Stimulated activated effector memory CD8-positive, alpha-beta T cell treated with anti-CD3 and anti-CD28 coated beads, Interleukin-12 subunit alpha, Interleukin-12 subunit beta, amount 100 ng/mL, for 72 hours (primary cell): ENCODE measurements at places on chromosomes 1 and 21.

DNA sequence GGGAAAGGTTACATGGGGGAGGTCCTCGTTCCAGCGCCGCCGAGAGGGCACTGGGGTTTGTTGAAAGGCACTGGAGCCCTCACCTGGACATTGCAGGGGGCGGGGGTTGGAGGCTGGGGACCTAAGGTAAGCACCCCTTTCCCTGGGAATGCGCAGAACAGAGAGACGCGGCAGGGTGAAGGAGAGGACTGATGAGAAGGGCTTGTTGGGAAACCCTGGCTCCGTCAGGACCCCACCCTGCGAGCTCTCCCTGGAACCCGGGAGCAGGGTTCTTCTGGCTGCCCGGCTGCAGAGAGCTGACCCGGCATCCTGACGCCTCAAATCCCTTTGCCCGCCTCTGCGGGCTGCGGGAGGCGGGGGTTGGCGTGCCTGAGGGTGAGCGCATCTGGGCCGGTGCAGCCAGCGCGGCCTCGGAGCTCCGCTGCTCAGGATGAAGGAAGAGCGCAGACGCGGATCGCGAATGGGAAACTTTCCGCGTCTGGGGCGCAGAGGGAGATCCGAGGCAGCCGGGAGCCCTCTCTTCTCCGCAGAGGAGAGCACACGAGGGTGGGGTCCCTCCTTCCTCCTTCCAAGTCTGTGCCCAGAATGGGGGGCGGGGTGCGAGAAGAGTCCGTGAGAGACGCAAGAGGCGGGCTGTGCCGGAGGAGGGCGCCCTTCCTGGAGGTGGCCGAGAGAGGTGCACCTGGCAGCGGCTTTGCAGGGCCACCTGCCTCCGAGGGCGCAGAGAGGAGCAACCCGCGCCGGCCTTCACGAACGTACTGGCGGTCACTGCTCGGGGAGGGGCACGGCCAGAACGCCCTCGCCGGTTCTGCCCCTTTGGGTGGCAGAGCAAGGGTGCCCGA lies 2.4 kb downstream of the IGSF21 start:
- DNase-seq: no peak

DNA sequence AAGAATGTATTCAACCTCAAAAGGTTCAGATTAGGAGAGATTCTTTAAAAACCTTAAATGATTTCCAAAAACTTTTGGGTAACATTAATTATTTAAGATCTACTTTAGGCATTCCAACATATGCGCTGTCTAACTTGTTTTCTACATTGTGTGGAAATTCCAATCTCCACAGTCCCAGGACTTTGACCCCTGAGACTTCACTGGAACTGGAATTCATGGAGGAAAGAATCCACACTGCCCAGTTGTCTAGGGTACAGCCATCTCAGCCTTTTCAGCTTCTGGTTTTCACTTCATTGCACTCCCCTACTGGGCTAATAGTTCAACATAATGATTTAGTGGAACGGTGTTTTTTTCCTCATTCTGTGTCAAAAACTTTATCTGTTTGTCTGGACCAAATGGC lies 161.5 kb downstream of the IER5 start:
- no peak for DNase-seq

DNA sequence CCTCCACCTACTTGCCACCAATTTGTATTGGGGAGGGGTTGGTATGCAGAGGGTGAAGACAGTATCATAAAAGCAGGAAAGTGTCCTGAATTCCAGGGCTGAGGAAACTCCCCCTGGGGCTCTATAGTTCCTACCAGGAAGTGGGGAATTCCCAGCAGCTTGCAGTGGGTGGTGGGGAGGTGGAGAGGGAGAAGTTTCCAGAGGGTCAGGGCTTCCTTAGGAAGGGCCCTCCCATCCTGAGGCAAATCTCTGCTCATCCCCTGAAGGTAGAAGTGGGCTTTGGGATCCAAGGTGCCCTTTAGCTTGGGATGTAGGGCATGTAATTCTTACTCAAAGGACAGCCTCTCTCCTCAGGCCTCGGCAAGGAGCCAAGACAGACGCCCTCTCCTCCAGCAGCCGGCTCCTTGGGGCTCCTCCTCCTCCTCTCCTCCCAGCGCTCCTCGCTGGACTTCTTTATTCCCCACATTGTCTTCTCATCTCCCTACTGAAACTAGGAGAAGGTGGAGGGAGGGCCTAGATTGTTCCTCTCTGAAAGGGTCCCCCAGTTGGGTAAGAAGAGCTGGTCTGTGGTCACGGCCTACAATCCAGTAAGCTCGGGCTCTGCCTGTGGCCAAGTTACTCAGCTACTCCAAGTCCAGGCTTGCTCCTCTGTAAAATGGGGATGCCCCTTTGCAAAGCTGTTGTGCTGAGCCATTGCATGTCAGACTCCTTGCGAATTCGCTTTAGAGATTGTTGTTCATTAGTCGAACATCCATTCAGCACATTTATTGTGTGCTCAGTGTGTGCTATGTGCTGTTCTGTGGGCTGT lies 17.9 kb upstream of the CSF1 start:
- DNase-seq: no peak

DNA sequence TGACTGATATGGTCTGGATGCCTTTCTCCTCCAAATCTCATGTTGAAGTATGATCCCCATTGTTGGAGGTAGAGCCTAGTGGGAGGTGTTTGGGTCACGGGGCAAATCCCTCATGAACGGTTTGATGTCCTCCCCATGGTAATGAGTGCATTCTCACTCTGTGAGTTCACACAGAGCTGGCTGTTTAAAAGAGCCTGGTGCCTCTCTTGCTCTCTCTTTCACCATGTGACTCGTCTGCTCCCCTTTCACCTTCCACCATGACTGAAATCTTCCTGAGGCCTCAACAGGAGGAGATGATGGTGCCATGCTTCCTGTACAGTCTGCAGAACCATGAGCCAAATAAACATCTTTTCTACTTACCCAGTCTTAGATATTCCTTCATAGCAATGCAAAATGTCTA lies 30.2 kb downstream of the ALDH9A1 start:
- no peak for DNase-seq

GRCh38 chr1:1283821-1284220 lies 3.6 kb downstream of the SCNN1D start:
- DNase-seq: no peak

GRCh38 chr1:200302921-200303290 lies 106.9 kb downstream of the ZNF281 start:
- DNase-seq: no peak

DNA sequence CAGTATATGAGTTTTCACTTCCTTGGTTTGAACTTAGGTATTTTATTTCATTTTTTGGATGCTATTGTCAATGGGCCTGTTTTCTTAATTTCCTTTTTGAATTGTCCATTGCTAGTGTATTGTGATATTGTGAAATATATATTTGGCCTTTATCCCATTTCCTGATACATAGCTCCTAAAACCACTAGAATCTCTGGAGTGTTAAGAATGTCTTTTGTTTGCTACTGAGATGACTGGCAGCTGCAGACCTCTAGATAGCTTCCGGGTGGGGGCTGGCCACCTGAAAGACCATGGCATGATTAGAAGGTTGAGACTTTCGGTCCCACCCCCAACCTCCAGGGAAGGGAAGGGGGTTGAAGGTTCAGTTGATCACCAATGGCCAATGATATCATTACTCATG lies 245.4 kb downstream of the KCNJ6 start:
- no peak for DNase-seq

- DNase-seq: no peak
Observed at GRCh38 chr1:221816899-221817298, 75.0 kb upstream of the DUSP10 start.

GRCh38 chr21:46063734-46064680 lies 33.9 kb upstream of the COL6A2 start:
- DNase-seq: no peak

GRCh38 chr1:181789395-181789794 lies 272.1 kb downstream of the ZNF648 start:
- DNase-seq: no peak

- DNase-seq: no peak
Observed at GRCh38 chr1:31712630-31713029, 8.8 kb upstream of the COL16A1 start.

DNA sequence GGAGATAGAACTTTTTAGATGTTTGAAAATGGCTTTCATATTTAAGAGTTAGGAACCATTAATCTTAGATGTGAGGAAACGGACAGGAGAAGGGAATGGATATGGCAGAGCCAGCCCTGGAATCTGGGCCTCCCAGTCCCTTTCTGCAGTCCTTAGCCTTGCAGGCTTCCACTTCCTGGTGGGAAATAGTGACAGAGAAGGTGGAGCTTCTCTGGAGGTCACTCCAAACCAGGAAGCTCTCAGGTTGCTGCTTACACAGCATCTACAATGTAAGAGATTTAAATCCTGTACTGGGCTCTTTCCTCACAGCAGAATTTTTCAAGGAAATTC lies 2.5 kb downstream of the S100A11 start:
- no peak for DNase-seq

GRCh38 chr1:73401666-73402065 lies 796.3 kb downstream of the LRRIQ3 start:
- DNase-seq: no peak

DNA sequence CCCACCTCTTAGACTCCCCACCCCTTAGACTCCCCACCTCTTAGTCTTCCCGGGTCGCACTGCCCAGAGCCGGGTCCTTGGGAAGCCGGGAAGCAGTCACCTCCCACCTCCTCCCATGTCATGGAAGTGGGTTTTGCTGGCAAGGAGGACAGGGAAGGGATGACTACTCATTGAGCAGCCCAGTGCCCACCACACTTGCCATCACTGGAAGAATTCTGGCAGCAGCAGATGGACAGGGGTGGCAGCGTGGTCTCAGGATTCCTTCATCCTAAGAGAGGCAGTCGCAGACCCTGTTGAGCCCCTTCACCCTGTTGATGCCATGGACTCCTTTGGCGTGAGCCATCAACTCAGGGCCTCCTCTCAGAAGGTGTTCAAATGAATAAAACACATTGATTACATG lies 140.8 kb downstream of the PGBD5 start:
- no peak for DNase-seq

- DNase-seq: no peak
Observed at GRCh38 chr1:215273838-215274516, 191.4 kb downstream of the KCNK2 start.

DNA sequence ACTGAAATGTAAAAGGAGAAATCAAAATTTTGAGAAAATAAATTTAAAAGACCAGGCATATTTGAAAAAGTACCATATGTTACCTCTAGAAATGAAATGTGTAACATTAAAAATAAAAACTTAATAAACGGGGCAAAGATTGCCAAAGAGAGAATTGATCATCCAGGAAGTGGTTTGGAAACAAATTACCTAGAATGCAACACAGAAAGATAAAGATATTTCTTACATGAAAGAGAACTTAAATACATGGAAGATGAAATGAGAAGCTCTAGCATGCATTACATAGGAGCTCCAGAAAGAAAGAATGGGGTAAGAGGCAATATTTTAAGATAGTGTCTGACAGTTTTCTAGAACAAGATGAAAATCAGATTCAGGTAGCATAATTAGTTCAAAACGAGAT lies 235.9 kb upstream of the IRF2BP2 start:
- no peak for DNase-seq
